Activated B cell treated with CpG ODN at 0.5 μM for 24 hours (primary cell): ENCODE measurements at places on chromosomes 4 and X.

DNA sequence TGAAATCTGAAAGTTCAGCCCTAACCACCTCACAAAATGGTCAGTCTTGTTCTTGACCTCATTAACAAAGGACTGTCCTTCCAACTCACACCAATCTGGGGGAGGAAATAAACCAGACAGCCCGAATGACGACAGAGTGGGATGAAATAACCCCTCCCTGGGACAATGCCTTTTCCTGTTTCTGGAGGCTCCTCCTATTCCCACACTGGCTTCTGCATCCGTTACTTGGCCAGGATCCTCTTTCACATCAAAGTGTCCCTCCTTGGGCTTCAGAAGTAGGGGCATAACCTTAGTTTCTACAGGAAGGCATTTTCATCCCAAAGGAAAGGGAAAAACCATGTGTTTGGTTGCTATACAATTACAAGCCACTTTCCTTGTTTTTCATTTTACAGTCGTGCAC, 59.8 kb upstream of the RPL34 start:
- DNase-seq = no peak

DNA sequence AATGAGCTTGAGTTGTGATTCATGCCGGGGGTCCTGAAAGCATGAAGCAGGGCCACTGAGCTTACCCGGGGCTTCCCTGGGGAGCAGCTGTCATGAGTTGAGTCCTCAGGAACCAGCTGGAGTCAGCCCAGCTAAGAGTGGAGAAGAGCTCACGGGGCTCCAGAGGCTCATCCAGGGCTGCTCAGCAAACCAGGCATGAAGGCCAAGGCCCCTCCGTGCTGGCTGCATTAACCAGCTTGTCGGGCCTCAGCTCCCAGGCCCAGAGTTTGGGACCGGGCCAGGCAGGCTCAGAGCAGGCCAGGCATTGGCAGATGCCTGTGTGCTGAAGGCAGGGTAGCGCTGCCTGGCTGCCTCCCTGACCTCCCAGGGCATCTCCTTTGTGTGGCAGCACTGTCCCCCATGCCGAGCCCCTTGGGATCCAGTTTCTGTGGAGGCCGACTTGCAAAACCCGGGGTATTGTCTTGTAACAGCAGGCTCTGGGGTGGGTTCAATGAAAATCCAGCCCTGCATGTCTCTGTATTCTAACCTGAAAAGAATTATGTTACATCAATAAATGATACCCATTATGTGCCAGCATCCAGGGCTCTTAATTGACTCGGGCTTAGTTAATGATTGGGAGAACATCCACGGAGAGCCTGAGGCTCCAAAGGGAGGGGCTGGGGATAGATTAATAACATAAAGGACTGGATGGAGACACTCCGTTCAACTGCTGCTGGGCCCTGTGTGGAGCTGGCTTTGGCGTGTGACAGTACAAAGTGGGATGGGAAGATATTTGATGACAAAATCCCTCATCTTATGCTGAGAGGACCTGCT, 68.0 kb upstream of the MSX1 start:
- no peak for DNase-seq

- no peak for DNase-seq
Measured at GRCh38 chrX:9966775-9967408, at the start of gene CLDN34. Gene CLDN34 (plus strand): TSS chrX:9967358. CDS start chrX:9967358, 0 bp downstream.

DNA sequence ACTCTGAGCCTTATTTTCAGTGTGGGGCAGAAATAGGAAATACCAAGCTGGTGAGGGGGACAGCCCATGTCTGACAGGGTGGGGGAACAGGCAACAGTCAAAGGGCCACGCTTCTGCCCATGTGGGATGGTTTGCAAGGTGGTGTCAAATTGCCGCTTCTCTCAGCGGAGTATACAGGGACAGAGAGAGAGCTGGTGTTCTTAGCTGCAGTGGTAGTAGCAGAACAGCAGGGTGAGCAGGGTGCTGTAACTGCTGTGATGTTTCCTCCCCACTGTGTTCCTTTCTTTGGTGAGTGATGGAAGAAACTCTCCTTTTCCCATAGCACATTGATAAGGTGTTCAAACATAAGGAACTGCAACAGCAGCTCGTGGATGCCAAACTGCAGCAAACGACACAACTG, 37.9 kb downstream of the RBBP7 start:
- DNase-seq = no peak

DNA sequence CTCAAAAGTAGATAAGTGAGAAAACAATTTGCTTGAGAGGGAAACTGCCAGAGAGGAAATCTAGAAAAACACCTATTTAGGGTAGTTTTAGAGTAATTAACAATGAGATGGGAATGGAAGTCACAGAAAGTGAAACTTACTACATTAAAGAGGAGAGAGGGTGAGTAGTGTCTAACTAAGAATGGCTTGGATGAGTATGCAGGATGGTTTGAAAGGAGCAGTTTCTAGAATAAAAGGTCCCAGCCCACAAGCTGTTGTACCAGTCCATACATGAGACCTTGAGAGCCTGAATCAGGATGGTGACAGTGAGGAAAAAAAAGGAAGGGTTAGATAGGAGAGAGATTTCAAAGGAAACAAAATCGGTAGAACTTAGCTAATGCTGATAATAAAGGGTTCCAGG, 1.3 kb downstream of the GAR1 start:
- DNase-seq = no peak

GRCh38 chr4:11488657-11489452, 60.2 kb upstream of the HS3ST1 start:
- no peak for DNase-seq

DNA sequence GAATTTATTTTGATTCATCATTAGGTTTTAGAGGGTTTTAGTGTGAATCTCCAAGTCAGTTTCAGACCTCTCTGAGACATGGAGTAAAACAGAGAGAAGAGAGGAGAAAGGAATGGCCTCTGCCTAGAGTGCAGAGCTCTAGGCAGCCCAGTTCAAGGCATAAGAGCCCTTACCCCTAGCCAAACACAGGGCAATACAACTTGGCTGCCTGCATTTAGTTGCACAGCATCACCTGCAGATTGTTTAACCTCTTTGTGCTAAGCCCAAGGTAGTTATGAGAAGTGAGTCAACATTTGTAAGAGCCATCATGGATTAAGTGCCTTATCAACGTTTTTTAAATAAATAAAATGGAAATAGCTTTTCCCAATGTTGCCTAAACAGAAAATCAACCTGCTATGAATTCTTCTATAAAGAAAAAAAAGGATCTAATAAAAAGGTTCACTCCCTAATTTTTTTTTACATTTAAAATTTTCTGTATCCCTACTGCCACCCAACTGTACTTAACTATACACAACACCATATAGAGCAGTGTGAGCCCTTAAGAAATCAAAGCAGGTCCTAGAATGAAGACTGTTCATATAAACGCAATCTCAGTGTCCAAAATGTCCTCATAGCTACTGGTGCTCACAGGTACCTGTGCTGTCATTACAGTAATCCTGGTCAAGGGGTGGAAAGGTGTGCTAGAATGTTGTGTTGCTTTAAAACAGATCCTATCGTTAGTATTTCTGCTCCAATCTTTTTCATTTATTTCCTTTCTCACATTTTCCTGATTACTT, 36.0 kb downstream of the PF4 start:
- DNase-seq = no peak
